Large intestine (tissue), 12 donors: ENCODE measurements at places on chromosomes 4 and X. TPM values are rescaled to one million over a fixed set of nuclear protein-coding genes. Genes with fewer than 3 reads are reported as not detected.

GRCh38 chrX:13816643-13817627 is at the start of gene GPM6B:
Gene GPM6B (minus strand): TSS chrX:13817093. CDS start chrX:13816904, 189 bp downstream.
- DNase-seq = no peak

- peak; percentile 19 for DNase-seq
Measured at GRCh38 chr4:65670331-65671031, at the start of gene EPHA5. Gene EPHA5 (minus strand): TSS chr4:65670489. CDS start chr4:65669742, 747 bp downstream.

- DNase-seq = no peak
Measured at GRCh38 chr4:88736264-88736663, 38.6 kb upstream of the NAP1L5 start.

DNA sequence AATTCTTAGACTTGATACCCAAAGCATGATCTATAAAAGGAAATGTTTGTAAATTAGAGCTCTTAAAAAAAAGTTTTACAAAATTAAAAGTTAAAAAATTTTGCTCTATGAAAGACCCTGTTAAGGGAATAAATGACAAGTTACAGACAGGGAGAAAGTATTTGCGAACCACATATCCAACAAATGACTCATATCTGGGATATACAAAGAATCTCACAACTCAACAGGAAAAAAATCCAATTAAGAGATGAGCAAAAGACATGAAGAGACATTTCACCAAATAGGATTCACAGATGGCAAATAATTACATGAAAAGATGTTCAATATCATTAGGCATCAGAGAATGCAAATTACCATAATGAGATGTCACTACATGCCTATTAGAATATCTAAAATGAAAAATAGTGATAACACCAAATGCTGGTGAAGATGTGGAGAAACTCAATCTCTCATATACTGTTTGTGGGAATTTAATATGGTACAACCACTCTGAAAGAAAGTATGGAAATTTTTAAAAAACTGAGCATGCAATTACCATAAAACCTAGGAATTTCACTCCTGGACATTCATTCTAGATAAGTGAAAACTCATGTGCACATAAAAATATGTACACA is 100.8 kb upstream of the EOLA2 start:
- DNase-seq = no peak

DNA sequence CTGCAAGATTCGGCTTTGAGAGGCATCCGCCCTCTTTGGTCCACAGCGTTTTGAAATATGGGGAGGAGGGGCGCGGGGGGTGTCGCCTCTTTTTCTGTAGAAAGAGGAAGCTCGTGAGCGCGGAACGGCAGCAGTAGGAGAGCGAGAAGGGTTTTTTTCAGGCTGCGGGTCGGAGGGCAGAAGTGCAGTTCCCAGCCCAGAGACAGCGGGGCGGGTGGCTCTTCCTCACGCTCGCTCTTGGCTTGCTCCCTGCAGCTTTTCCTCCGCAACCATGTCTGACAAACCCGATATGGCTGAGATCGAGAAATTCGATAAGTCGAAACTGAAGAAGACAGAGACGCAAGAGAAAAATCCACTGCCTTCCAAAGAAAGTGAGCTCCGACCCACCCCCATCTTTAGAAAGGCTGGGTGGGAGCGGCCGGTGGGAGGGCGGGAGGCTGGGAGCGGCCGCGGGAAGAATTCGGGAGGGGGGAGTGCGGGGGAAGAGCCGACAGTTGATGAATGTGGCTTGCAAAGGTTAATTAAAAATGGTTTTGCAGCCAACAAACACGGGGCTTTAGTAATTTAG is 1.2 kb downstream of the TMSB4X start:
- no peak for DNase-seq

DNA sequence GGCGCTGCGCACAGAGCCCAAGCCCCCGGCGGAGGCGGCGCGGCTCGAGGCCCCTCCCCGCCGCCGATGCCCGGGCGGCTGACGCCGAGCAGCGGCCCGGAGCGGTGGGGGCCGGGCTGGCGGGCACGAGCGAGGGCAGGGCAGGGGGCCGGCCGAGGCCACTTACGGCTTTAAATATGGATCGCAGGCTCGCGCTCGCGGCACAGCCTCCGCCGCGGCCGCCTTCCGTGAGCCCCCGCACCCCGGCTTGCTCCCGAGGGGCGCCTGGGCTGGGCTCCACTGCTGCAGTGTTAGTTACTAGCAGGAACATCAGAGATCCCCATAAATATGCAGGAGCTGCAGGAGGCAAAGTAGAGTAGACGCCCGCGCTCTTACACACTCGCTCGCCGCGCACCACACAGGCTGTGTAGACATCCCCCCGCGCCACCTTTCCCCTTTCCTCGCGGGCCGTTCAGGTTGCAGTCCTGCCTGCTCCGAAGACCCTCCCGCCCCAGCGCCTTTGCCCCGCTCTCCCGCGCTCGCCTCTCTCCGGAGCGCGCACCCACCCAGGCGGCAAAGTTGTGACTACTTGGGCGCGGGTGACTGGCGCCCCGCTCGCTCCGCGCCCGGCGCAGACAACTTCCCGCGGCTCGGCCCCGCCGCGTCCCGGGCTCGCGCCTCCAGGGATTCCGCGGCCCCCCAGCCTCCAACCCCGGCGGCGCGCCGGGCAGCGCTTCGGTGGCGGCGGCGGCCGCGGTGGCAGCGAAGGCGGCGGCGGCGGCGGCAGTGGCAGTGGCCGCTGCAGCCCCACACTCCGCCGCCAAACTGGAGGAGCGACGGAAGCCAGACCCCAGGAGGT is 152.0 kb upstream of the SLC4A4 start:
- peak; percentile 83 for DNase-seq

- DNase-seq = no peak
Measured at GRCh38 chrX:39507617-39508299, 590.0 kb downstream of the BCOR start.

GRCh38 chr4:105714071-105714521 is 5.5 kb downstream of the GSTCD start:
- no peak for DNase-seq

GRCh38 chr4:122733787-122734120 is 1.2 kb downstream of the BBS12 start:
- peak; percentile 65 for DNase-seq

DNA sequence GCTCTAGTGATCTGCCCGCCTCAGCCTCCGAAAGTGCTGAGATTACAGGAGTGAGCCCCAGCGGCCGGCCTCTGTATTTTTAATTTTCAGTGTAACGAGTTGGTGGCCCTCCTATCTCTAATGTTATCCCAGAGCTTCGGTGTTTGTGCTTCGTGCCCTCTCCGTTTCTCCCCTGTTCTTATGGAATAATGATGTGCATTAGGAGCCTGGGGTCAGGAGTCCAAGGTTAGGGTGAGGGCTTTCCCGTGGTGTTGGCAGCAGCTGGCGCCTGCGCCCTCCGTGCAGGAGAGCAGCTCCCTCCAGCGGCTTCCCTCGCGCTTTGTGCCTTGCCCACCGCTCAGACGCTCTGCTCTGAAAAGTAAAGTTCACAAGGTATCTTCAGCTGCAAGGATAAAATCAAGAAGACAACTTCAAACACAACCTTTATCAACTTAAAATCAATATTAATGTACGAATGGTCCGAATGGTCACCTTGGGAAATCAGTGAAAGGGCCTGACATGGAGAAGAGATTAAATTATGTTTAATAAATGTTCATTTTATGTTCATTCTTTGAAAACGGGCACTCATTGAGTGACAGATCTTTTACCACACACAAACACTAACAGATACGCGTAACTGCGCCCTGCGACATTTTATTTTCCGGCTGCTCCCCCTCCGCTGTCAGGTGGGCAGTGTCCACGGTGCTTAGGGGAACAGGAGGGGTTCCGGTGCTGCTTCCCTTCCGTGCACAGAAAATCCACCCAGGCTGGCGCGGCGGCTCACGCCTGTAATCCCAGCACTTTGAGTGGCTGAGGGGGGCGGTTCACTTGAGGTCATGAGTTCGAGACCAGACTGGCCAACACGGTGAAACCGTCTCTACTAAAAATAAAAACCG is 62.4 kb downstream of the TRAPPC11 start:
- DNase-seq = peak; percentile 91

DNA sequence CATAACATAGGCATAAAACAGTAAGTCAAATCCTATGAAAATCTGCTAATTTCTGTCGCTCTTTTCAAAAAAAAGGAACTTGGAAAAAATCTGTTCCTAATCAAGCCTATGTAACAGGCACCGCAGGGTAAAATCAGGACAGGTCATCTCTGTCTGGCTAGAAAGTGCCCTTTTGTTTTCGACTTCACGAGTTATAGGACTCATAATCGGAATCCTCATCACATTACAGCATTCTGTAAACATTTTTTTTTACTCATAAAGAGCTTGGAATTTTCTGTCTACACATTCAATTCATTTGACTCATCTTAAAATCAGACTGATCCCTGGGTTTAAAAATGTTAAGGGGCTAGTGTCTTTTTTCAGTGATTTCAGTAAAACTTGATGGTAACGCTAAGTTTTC is 181.7 kb upstream of the TBC1D9 start:
- DNase-seq = no peak

DNA sequence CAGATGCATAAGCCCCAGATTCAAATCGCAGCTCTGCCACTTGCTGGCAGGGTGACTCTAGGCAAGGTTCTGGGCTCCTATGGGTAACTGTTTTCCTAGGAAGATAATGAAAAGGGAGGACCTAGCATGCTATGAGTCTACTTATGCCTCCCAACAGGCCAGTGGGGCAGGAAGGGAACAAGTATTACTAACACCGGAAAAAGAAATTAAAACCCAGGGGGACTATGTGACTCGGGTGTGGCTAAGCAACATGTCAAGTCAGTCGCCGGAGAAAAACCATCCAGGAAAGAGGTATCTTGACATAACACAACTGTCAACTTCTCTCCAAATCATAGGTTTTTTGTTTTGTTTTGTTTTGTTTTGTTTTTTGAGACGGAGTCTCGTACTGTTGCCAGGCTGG is 45.5 kb upstream of the RBPJ start:
- no peak for DNase-seq

DNA sequence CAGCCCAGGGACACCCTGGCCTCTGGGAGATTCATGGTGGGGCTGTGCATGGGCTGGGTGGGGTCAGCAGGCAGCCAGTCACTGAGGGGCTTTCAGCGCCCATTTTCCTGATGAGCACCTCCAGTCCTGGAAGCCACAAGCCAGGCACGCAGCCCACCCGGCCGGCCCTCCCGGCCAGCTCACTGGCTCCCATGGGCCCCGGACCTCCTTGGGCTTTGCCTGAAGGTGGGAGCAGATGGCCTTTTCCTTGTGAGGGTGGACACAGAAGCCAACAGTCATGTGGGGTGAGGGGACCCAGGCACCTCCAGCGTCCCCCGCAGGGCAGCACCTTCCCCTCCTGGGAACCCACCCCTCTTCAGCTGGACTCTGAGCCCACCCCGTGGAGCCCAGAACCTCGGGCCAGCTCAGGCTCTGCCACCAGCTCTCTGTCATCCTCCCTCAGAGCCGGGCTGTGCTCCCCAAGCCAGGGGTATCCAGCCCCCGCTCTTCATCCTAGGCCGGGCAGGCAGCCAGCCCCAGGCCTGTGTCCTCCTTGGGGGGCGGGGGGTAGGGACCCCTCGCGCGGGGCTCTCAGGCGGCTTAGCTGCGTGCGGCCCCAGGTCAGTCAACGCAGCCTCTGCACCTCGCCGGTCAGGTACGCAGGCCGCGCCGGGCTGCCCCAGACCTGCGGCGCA is 798 bp upstream of the FGFR3 start:
- no peak for DNase-seq

- DNase-seq = no peak
Measured at GRCh38 chr4:156230176-156230575, 276.5 kb upstream of the CTSO start.

DNA sequence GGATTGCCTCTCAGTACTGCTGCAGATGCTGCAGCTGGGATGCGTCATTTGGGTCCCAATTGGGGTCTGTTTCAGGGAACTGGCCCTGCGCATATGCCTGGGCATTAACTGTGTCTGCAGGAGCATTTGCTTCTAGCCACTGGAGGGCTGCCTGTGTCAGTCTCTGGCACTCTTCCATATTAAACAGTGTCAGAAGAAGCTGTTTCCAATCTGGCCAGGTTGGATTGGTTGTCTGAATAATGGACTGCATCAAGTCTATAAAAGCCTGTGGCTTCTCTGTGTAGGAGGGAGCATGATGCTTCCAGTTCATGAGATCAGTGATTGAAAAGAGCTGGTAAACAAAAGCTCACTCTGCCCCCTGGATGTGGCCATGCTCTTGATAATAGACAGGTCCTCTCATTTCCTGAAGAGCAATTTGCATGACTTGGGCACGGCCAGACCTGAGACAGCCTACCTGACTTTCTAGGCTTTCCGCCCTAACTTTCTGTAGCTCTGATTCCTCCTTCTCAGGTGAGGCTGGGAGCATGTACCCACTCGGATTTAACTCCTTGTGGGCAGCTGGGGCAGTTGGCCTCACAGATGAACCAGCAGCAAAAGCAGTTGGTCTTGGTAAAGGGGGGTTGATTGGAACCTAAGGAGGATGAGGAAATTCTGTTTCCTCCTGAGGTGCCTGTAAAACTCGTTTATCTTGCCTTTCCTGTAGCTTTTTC is 29.2 kb downstream of the SULT1E1 start:
- DNase-seq = peak; percentile 93

Gene TRIM60
- polyA plus RNA-seq = not detected

Gene TEC
- 4.6 TPM for polyA plus RNA-seq

Gene HPSE
- 2.3 TPM for polyA plus RNA-seq

Gene HMGN5
- 20.3 TPM for polyA plus RNA-seq

Gene ESX1
- not detected for polyA plus RNA-seq

Gene S100P
- 5.0 TPM for polyA plus RNA-seq
